ENCODE measurements at places on chromosomes 1 and 21.

GRCh38 chr1:64906447-64906846 lies 59.9 kb downstream of the JAK1 start:
- DNase-seq, result no peak

DNA sequence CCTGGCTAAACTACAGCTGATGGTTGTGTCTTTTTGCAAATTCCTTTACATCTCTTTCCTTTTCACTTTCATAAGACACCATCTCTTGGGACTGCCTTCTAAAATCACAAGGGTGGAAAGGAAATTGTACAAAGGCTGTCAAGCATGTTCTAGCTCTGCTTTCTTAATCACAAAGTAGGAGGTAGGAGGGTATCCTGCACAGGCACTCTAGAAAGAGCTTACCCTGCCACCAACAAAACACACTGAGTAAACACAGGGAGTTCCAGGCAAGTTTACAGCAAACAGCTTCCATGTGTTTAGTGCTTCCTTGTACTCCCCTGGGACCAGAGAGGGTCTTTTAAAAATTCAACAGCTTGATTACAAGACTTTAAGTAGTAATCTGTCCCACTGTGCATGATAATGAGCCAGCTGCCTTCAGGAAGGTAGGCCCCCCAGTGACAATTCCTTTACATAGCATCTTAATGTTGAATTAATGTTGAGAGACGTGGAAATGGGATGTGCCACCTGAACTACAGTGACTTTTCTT lies 2.4 kb downstream of the PLPP3 start:
- peak; percentile 54 for DNase-seq

DNA sequence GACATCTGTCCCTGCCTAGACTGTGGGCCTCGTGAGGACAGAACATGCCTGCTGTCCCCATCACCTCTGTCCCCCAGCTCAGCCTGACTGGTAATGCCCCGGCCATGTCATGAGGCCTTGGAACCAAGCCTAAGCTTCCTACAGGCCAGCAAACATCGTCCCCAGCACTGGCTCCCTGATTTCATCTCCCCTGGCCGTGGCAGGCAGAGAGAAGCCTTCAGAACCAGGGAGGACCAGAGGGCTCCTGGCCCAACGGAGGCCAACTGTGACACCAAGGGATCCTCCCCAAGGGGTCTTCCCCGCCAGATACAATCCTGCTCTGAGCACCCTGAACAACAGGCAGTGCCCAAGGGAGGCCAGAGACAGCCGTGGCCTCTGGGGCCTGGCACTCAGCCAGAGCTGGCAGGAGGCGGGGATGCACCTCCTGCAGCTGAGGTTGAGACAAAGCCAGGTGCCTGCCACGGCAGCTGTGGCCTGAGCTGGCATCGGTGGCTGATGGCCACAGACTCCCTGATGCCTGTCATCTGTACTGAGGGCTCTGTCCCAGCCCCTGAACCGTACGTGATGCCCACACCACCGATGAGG lies 9.9 kb upstream of the NPHP4 start:
- no peak for DNase-seq

GRCh38 chr1:59866462-59866861 lies 51.7 kb downstream of the HOOK1 start:
- no peak for DNase-seq

GRCh38 chr21:45858180-45858579 lies 123.4 kb upstream of the COL6A1 start:
- no peak for DNase-seq

- no peak for DNase-seq
These were observed 18.9 kb downstream of the PTPRU start for GRCh38 chr1:29255134-29255666.

DNA sequence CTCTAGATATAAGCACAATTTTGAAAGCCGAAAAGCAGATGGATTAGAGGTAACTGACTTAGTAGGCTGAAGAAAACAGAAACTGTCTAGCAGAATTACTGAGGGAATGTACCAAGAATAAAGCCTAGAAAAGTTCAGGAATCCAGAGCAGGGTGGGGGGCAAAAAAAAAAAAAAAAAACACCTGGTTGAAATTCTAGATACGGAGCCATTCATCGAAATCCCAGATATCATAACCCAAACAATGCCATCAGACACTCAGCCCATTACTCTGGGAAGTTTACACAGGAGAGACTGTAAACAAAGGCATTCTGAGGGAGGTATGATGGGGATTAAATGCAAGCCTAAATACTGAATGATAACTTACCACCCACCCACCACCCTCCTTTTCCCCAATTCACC lies 45.6 kb downstream of the ENAH start:
- no peak for DNase-seq

DNA sequence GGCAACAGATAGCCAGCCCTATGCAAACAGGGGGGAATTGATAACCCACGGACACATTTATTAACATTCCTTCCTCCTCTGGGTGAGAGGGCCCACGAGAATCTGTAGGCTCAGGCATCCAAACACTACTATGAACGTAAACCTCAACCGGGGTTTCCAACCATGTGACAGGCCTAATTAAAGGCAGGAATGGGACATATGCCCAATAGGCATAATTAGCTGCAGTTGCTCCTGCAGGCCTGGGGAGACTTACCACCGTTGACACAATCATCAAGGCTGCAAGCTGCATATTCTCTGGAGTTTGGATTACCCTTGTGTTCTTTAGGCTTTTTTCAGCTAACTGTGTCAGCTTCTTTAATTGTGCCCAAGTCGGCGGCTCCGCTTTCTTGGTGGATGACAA lies 22.2 kb upstream of the GBP1 start:
- DNase-seq, result no peak

DNA sequence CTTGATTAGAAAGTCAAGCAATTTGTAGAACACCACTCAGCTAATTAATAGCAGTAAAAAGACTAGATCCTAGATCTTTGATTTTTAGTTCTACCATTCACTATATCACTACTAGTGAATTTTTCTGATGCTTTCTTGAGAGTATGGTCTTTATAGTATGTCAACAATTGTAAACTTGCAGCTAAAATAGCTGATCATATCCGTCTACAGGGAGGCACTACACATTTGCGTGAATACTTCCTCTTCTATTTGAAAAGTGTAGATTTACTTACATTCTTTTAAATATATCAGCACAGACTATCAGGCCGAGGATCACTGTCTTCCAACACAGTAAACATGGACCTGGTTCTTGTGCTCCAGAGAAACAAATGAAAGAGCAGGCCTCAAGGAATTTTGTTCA lies 18.6 kb upstream of the PTPRC start:
- DNase-seq, result no peak

GRCh38 chr1:13462682-13463081 lies 51.1 kb downstream of the LRRC38 start:
- DNase-seq, result no peak

- DNase-seq, result no peak
These were observed 23.6 kb downstream of the RAP1GAP start for GRCh38 chr1:21645550-21645949.

DNA sequence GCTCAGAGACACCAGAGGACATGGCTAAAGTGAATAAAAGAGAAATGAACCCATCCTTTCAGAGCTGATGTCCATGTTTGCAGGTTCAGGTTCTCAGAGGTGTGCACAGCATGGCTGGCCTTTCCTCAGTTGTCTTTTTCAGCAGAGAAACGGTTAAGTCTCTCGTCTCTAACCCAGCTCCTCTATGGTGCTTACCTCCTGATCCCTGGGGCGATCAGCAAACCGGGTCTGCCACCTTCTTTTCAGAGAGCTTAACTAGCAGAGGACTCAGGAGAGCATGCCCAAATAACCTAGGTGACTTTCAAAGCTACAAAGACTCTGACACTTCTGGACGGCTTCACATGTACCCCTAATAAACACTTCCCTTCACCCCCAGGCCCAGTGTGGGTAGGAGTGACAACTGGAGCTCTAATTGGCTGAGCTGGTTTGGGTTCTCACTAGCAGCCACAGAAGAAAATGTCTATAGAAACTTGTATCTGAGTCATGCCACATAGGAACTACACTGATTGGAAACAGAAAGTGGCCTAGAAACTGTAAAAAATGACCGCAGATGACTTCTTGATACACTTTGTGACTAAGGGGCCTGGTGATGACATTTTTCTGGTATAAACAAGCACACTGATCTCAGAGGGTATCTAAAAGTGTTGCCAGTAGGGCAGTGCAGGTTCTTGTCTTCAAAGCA lies at the start of gene AIM2:
Gene AIM2 (minus strand): TSS at position 329 of the 682 bp plus-strand sequence. CDS start 3,267 bp downstream, outside the sequence.
- DNase-seq, result peak; percentile 26

DNA sequence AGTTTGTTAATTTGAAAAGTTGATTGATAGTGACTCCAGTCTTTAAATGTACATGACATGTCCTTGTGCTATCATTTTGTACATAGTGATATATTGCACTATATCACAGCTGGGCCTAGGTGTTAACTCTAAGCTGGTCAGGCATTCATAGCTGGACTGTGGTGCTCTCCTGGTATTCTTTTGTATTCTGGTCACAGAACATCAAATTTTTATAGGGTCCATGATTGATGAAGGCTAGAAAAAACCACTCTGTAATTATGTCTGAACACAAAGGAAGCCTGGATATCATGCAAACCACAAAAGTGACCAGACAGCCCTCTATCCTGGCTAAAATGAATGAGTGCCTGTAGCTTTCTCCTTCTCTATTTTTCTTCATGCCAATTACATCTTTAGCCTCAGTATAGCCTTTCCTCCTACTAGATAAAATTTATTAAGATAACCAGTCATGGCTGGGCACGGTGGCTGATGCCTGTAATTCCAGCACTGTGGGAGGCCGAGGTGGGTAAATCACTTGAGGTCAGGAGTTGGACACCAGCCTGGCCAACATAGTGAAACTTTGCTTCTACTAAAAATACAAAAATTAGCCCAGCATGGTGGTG lies 134.9 kb upstream of the B3GALT2 start:
- DNase-seq, result no peak

- peak; percentile 44 for DNase-seq
These were observed 33.8 kb upstream of the CSF3R start for GRCh38 chr1:36516372-36517010.

- DNase-seq, result peak; percentile 71
These were observed 1.8 kb upstream of the CYB5R1 start for GRCh38 chr1:202968895-202969295.

DNA sequence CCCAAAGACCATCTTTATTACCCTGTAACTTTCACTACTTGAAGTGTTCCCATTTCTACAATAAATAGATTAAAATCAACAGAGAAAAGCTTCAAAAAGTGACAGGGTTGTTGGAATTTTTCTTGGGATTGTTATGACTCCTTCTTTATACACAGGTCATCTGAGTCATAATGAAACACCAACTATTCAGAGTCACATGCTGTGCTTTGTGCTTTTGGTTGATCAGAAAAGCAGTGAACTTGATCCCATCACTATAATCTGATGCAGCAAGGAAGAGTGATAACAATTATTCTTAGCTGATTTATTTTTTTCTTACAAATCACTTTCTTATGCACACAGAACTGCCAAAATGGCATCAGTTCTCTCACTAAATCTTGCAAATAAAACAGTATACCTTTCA lies 422.9 kb downstream of the PTBP2 start:
- peak; percentile 89 for DNase-seq

DNA sequence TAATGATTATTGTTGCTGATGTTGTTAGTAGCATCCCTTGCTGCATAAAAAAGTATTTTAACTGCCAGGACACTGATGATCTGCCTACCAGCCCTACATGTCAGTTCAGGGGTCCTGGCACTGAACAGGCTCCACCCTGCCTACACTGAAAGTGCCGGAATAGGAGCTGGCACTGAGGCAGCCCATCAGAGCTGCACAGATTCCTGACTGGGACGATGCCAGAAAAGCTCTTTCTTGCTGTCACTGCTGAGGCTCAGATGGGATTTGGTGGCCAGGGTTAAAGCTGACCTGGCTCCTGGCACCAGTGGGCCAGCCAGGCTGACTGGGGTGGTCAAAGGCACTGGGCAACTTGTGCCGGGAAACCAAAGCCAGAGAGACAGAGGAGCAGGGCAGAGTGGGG lies 6.2 kb upstream of the DISP3 start:
- DNase-seq, result no peak

- DNase-seq, result peak; percentile 98
These were observed 5.2 kb upstream of the RERE start for GRCh38 chr1:8822373-8823294.

GRCh38 chr1:183609313-183609712 lies 19.1 kb upstream of the NCF2 start:
- DNase-seq, result peak; percentile 82

- no peak for DNase-seq
These were observed 17.8 kb upstream of the MAST2 start for GRCh38 chr1:45785583-45785982.

- no peak for DNase-seq
These were observed 136.2 kb upstream of the BACE2 start for GRCh38 chr21:41031701-41032220.

- no peak for DNase-seq
These were observed 181.9 kb downstream of the SPATA17 start for GRCh38 chr1:217813031-217813430.

GRCh38 chr1:200625381-200625824 lies 4.9 kb upstream of the KIF14 start:
- peak; percentile 57 for DNase-seq

DNA sequence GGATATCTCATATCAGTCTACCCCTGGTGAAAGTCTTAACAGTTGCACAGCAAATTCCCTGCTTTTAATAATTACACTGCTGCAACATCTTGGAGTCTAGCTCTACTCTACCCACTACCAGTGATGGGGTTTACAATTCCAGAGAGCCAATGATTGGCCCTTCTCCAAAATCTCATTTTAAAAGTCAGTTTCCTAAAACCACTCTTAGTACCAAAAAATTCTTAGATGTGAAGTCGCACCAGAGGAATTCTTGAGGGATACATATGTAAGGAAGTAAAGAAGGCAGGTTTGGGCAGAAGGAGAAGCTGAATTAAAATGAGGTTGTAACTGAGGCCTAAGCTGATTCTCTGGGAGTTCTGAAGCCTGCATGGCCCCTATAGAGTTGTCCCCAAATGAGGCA lies 129.7 kb downstream of the BRINP2 start:
- DNase-seq, result no peak

DNA sequence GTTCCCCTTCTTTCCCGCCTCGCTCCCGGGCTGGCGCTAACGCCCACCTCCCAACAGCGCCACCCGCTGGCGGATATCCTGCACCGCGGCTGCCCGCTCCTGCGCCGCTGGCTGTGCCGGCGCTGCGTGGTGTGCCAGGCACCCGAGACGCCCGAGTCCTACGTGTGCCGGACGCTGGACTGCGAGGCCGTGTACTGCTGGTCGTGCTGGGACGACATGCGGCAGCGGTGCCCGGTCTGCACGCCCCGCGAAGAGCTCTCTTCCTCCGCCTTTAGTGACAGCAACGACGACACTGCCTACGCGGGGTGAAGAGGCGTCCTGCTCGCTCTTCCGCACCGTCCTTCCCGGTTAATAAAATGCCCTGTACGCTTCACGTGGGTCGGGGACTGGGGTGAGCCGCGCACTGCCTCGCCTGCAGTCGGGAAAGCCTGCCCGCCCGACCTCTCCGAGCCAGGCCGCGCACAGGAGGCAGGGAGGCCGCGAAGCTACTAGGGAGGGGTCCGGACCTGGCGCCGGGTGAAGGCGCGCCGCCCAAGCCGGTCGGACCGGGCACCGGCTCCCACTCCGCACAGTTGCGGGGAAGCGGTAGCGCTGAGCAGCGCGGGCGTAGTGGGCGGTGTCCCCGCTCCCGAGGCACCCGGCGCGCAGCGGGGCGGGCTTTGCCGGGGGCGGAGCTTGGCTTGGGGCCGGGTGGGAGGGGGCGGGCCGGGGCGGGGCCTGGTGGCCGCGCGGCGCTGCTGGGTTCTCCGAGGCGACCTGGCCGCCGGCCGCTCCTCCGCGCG lies at the start of gene ADAM15:
Gene ADAM15 (plus strand): TSS at position 757 of the 782 bp plus-strand sequence. CDS start 71 bp downstream, outside the sequence.
- peak; percentile 70 for DNase-seq

- DNase-seq, result peak; percentile 55
These were observed 189.4 kb upstream of the PALMD start for GRCh38 chr1:99456536-99456935.

Measured in LHCN-M2 (cell line).